Naive thymus-derived CD4-positive, alpha-beta T cell (primary cell): ENCODE measurements at places on chromosomes 7 and 10. TPM values are rescaled to one million over a fixed set of nuclear protein-coding genes. Genes with fewer than 3 reads are reported as not detected.

Gene PBLD
- 1.3 TPM for polyA plus RNA-seq

Gene RSPH10B
- not detected for polyA plus RNA-seq

Gene EIF3B
- 157 TPM for polyA plus RNA-seq

Gene GIMAP6
- polyA plus RNA-seq: 188 TPM

Gene ACADSB
- polyA plus RNA-seq: 35.3 TPM

Gene GIMAP8
- polyA plus RNA-seq: 56.5 TPM

Gene FKBP6
- not detected for polyA plus RNA-seq

Gene SMKR1
- 5.1 TPM for polyA plus RNA-seq

Gene BRAF
- polyA plus RNA-seq: 13.9 TPM

Gene CLRN3
- polyA plus RNA-seq: not detected

Gene SSMEM1
- polyA plus RNA-seq: not detected

Gene ST8SIA6
- polyA plus RNA-seq: 0.08 TPM

Gene SVIL
- polyA plus RNA-seq: 8.7 TPM

Gene PI4K2A
- polyA plus RNA-seq: 5.5 TPM

Gene ANKRD61
- 0.29 TPM for polyA plus RNA-seq

Gene GNA12
- polyA plus RNA-seq: 9.2 TPM

Gene C7orf33
- polyA plus RNA-seq: not detected

Gene PHKG1
- polyA plus RNA-seq: 0.91 TPM

Gene ADAMTS14
- not detected for polyA plus RNA-seq

Gene LRRN3
- polyA plus RNA-seq: 169 TPM

Gene VWA2
- not detected for polyA plus RNA-seq
